ENCODE measurements at places on chromosomes 16 and 17. TPM values are rescaled to one million over a fixed set of nuclear protein-coding genes. Genes with fewer than 3 reads are reported as not detected.

- H3K27me3 ChIP-seq, result no peaks in the 10 kb centered on the region
- DNase-seq, result no peak
- H3K4me1 ChIP-seq, result no peaks in the 10 kb centered on the region
- H3K36me3 ChIP-seq, result no peaks in the 10 kb centered on the region
These were observed 9.3 kb downstream of the FBXO31 start for GRCh38 chr16:87374313-87374712.

DNA sequence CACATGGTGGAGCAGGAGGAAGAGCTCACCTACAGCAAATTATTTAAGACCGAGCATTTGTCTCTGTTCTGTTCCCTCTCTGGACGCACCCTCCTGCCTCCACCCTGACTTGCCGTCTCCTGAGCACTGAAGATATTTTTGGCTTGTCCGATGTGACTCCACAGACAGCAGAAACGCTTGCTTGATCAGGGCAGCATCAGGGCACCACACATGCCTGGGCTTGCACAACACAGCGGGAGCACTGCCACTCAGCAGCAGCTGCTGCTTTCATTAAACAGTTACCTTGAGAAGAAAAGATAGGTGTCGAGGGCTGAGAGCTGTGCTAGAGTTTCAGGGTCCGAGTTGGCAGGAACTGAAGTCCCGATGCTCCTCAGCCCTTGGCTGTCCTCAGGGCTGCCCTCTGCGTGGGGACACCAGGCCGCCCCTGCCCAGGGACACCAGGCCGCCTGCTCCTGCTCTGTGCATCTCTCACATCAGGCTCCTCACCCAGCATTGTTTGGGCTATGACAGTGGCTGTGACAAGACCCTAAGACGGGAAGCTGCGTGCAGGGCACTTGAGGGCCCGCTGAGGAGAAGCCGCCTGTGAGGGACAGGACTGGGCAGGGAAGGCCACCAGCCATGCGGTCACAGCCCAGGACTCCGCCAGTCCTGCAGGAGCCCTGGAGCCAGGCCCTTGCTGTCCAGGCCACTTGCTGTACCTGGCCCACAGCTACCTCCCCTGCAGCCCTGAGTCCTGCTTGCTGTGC is 21.3 kb upstream of the CDH15 start:
- peaks cover 5% of the 10 kb centered on the region for H3K36me3 ChIP-seq
- H3K27ac ChIP-seq, result no peak overlapping the region
- H3K4me3 ChIP-seq, result no peak overlapping the region
- no peaks in the 10 kb centered on the region for H3K4me1 ChIP-seq
- no peak for DNase-seq

DNA sequence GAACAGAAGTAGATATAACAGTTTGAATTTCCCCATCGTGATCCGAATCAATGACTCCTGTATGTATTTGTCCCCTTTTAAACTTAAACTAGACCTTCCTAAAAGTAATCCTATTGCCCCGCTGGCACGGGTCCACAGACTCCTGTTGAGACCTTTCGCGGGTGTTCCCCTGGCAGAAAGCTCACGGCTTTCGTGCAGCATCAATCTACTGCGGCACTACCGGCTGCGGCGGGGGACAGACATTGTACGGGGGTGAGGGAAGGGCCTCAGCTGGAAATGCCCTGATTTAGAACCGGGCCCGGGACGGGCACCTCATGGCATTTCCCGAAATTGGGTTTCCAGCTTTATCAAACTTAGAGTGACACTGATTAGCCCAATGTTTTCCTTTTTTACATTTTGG is 14.6 kb downstream of the IL32 start:
- no peak for DNase-seq
- H3K4me3 ChIP-seq, result no peak overlapping the region
- H3K27ac ChIP-seq, result no peak overlapping the region
- no peaks in the 10 kb centered on the region for H3K36me3 ChIP-seq
- H3K4me1 ChIP-seq, result peaks cover 9% of the 10 kb centered on the region
- no peaks in the 10 kb centered on the region for H3K27me3 ChIP-seq

- H3K4me1 ChIP-seq, result no peaks in the 10 kb centered on the region
- no peak overlapping the region for H3K27ac ChIP-seq
- H3K36me3 ChIP-seq, result no peaks in the 10 kb centered on the region
- no peak for DNase-seq
- H3K4me3 ChIP-seq, result no peak overlapping the region
These were observed 82.8 kb downstream of the METRNL start for GRCh38 chr17:83162035-83162745.

DNA sequence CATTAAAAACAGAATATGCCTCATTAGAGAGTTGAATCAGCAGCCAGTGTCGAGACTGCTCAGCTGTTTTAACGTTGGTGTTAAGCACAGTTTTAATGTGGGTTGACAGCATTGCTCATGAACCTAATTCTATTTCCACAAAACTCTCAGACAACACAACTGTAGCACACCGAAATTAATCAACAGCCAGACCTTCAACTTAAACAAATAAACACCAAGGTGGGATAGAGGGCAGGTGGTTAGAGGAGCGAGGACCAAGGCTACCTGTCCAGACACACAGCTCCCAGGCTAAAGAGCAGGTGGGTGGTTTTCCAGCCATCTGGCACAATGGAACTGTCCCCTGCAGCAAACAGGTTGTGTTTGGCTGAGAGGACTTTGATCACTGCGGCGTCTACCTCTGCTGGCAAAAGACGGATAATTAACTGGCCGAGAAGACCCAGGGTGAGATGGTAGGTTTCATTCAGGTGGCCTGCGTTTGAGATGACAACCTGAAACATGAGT is 69.6 kb upstream of the ATP2A3 start:
- no peak for DNase-seq
- no peaks in the 10 kb centered on the region for H3K4me1 ChIP-seq
- 0 out of 2 replicates have a peak, but pooled peaks cover 14% of the 10 kb centered on the region for H3K36me3 ChIP-seq
- H3K27ac ChIP-seq, result no peak overlapping the region

GRCh38 chr16:12158428-12158827 is 181.9 kb downstream of the SNX29 start:
- H3K4me3 ChIP-seq, result no peak overlapping the region
- H3K27ac ChIP-seq, result no peak overlapping the region
- no peak for DNase-seq
- H3K36me3 ChIP-seq, result no peaks in the 10 kb centered on the region

DNA sequence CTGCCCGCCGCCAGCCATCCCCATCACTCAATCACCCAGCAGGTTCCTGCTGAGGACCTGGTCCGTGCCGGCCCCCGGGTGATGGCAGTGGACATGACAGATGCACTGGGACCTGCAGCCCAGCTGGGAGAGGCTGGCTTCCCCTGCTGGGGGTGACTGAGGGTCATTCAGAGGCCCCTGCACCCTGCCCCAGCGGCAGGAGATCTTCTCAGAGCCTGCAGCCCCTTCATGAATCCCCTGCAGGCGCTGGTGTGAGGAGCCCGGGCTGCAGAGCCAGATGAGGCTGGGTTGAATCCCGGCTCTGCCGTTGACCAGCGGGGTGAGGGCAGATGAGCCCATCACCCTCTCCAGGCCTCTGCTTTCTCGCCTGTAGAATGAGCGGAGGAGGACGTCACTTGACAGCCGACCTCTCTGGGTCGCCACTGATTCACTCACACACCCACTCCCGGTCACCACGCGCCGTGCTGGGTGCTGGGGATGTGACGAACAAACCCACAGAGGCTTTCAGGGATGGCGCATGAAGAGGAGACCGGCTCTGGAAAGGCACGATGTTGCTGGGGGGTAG is 95.2 kb upstream of the CIBAR2 start:
- no peak for DNase-seq
- no peak overlapping the region for H3K27ac ChIP-seq
- H3K4me3 ChIP-seq, result no peak overlapping the region
- H3K27me3 ChIP-seq, result no peaks in the 10 kb centered on the region

DNA sequence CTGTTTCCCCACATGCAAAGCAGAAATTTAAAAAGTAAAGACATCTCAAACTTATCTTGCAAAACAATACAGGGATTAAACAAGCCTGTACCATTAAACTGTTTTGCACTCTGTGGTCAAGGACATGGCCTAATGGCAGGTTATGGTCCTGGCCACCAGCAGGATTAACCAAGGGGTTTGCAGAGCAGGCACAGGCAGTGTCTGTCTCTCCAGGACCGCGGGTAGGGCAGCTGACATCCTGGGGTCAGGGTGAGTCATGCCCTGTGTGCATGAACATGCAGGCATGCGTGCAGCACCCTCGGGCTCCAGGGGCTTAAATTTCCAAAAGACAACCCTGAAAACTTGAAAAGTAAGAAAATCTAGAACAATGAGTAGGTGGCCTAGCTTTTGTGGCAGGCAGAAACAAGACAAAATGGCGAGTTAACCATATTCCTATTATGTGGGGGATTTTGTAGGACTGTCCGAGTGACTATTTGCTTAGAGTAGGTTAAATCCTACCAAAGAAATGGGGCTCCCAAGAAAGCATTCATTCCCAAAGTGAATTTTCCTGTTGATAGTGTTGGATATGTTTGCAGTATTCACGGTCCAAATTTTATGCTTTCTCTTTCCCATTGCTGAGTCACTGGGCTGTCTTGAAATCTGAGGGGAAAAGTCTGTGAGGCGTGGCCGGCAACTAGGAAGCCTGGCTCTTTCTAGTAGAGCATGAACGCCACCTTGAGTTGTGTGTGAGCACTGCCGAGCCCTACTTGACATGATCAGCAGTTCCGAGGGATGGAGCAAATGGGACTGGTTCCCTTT is 158.4 kb upstream of the FAM20A start:
- DNase-seq, result peak; percentile 97
- H3K4me1 ChIP-seq, result peaks cover 7% of the 10 kb centered on the region
- no peak overlapping the region for H3K4me3 ChIP-seq
- no peaks in the 10 kb centered on the region for H3K27me3 ChIP-seq
- H3K36me3 ChIP-seq, result no peaks in the 10 kb centered on the region

- no peaks in the 10 kb centered on the region for H3K36me3 ChIP-seq
- H3K27me3 ChIP-seq, result no peaks in the 10 kb centered on the region
- no peaks in the 10 kb centered on the region for H3K4me1 ChIP-seq
- H3K4me3 ChIP-seq, result no peak overlapping the region
- H3K27ac ChIP-seq, result no peak overlapping the region
These were observed 98.3 kb upstream of the GOT2 start for GRCh38 chr16:58832386-58832895.

- peaks cover 35% of the 10 kb centered on the region for H3K4me1 ChIP-seq
- no peak for DNase-seq
- no peaks in the 10 kb centered on the region for H3K27me3 ChIP-seq
- no peak overlapping the region for H3K4me3 ChIP-seq
These were observed 28.3 kb downstream of the TRPV2 start for GRCh38 chr17:16443511-16444257.

DNA sequence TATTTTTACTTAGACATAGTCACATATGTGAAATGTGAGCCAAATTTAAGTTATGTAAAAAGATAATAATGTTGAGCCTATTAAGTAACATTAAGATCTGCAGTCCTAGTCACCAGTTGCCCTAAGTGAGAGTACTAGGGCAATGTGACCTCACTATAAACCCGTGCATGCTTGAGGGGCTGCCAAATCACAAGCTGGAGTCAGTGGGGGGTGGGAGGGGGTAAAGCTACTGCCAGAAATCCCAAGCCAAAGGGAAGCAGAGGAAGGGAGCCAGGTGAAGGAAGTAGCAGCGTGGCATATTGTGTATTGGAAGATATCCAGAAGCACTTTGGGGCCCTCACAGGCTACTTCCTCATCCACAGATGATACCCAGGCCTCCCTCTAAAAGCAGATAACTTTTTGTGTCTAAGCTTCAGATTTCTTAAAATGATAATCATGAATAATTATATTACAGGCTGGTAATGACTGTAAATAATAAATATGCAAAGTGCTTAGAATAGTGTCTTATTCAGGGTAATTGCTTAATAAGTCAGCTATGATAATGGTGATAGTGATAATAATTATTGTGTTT is 134.1 kb downstream of the CA10 start:
- no peaks in the 10 kb centered on the region for H3K36me3 ChIP-seq
- H3K4me3 ChIP-seq, result no peak overlapping the region
- H3K27me3 ChIP-seq, result no peaks in the 10 kb centered on the region
- no peak overlapping the region for H3K27ac ChIP-seq
- no peaks in the 10 kb centered on the region for H3K4me1 ChIP-seq

GRCh38 chr16:56428091-56428490 is 2.7 kb upstream of the AMFR start:
- peaks cover 12% of the 10 kb centered on the region for H3K4me1 ChIP-seq
- H3K27ac ChIP-seq, result no peak overlapping the region
- peaks cover 16% of the 10 kb centered on the region for H3K36me3 ChIP-seq
- no peak for DNase-seq
- peaks cover 12% of the 10 kb centered on the region for H3K27me3 ChIP-seq

- H3K4me3 ChIP-seq, result no peak overlapping the region
- no peaks in the 10 kb centered on the region for H3K4me1 ChIP-seq
- no peak for DNase-seq
- no peaks in the 10 kb centered on the region for H3K27me3 ChIP-seq
These were observed 31.2 kb downstream of the MMD start for GRCh38 chr17:55390364-55390977.

- H3K27ac ChIP-seq, result no peak overlapping the region
- H3K4me3 ChIP-seq, result no peak overlapping the region
- H3K27me3 ChIP-seq, result no peaks in the 10 kb centered on the region
- no peaks in the 10 kb centered on the region for H3K36me3 ChIP-seq
- DNase-seq, result no peak
- no peaks in the 10 kb centered on the region for H3K4me1 ChIP-seq
These were observed 17.7 kb upstream of the PHAF1 start for GRCh38 chr16:67091906-67092566.

DNA sequence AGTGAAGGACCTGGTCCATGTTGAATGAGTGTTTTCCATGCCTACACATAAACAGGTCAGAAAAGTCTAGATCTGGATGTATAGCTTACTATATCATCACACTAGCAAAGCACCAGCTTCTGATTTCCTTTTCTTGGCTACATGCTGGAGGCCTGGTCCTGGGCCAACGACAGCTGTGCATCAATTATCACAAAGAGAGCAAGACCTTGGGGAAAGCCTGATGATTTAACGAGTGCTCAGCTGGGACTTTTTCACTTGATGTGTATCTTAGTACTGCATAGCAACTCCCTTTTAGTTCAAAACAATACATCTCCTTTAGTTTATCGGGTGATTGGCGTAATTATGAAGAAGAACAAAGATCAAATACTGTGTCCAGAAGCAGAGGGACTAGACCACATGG is 358.2 kb downstream of the KIF2B start:
- no peak overlapping the region for H3K27ac ChIP-seq
- H3K4me3 ChIP-seq, result no peak overlapping the region
- no peaks in the 10 kb centered on the region for H3K27me3 ChIP-seq
- DNase-seq, result no peak
- H3K36me3 ChIP-seq, result no peaks in the 10 kb centered on the region

- DNase-seq, result peak; percentile 70
- peaks cover 29% of the 10 kb centered on the region for H3K4me1 ChIP-seq
- no peak overlapping the region for H3K27ac ChIP-seq
- H3K27me3 ChIP-seq, result peaks cover 8% of the 10 kb centered on the region
- no peak overlapping the region for H3K4me3 ChIP-seq
These were observed 6.2 kb downstream of the EFNB3 start for GRCh38 chr17:7711051-7711755.

Gene CPHXL2
- total RNA-seq, result not detected

Gene MILR1
- not detected for total RNA-seq

Gene KREMEN2
- total RNA-seq, result 16.1 TPM

Gene PYY
- 0.56 TPM for total RNA-seq

Gene TSR3
- total RNA-seq, result 98.8 TPM

Gene DNAI2
- total RNA-seq, result not detected

Gene MT1M
- 1.1 TPM for total RNA-seq

Gene MAPK7
- 40.8 TPM for total RNA-seq

Gene DRG2
- 48.0 TPM for total RNA-seq

Gene NPIPB13
- total RNA-seq, result 2.2 TPM

Measured in GM23338 (cell line).